A549 treated with AZD2906 at 1 μM for 4 hours (cell line): ENCODE measurements at places on chromosomes 1 and 21. TPM values are rescaled to one million over a fixed set of nuclear protein-coding genes. Genes with fewer than 3 reads are reported as not detected.

FHAD1 gene
- total RNA-seq: 0.39 to 0.77 TPM (median 0.62 TPM) in 5 replicates

IL20 gene
- 0.10 TPM in 1 of 5 replicates, not detected in the others for total RNA-seq

C1orf226 gene
- 0.79 to 1.1 TPM (median 0.86 TPM) in 5 replicates for total RNA-seq

FMO2 gene
- not detected in 5 replicates for total RNA-seq
